ENCODE measurements at places on chromosomes 5 and 9.

DNA sequence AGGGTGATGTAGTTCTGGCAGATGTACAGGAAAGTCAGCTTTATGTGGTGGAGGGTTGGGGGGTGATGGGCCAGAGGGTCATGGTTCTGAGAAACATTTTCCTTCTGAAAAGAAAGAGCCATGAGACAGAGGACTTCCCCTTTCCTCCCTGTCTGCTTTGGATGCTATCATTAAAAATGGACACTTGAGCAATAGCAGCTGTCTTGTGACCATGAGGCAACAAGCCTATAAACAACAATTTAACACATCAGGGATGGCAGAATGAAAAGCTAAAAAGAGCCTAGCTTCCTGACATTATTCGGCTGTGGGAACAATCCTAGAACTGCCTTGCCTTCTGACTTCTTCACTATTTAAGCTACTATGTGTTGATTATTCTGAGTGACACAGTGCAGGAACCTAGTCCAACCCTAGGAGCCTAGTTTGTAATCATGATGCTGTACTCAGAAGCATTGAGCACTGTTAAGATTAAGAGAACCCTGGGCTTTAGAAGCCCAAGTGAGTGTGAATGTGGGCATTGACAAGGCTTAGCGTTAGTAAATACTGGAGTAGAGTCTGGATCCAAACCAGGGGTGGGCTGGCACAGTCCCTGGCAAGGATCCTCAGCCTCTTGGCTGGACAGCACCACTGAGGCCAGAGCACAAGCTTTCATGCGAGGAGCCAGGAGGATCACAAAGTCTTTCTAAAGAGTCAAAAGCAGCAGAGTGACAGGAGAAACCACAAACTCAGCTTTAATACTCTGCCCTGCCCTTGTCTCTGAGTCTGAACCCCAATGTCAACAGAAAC lies 178.5 kb upstream of the EGFLAM start:
- DNase-seq: no peak

DNA sequence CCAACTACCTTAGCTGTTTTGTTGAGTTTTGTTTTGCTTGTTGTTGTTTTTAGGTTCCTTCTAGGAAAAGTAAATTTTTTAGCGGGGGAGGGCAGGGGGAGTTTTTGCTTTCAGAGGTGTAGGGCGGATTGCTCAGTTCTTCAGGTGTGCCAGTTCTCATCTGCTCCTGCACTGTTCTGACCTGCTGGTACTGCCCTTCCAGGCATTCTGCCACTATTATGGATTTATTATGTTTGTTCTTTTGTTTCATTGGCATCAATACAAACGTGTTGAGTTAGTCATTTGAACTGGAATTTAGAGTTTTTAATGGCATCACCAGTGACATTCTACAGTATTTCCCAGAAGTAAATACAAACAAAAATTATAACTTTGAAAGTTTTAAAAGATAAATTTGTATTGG lies 26.0 kb downstream of the ERCC6L2 start:
- DNase-seq: no peak

DNA sequence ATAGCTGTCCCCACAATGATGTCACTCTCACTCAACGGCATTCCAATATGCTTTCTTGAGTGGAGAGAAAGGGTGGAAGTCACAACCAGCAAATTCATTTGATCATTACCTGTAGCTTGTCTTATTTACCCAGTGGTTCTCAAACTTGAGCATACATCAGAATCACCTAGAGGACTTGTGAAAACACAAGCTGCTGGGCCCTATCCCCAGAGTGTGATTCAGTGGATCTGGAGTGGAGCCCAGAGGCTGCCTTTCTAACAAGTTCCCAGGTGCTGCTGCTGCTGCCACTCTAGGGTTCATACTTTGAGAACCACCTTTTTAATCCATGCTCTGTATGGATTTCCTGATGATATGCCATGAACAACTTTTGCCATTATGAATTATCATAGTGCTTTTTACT lies 94.7 kb downstream of the KLHL3 start:
- no peak for DNase-seq

DNA sequence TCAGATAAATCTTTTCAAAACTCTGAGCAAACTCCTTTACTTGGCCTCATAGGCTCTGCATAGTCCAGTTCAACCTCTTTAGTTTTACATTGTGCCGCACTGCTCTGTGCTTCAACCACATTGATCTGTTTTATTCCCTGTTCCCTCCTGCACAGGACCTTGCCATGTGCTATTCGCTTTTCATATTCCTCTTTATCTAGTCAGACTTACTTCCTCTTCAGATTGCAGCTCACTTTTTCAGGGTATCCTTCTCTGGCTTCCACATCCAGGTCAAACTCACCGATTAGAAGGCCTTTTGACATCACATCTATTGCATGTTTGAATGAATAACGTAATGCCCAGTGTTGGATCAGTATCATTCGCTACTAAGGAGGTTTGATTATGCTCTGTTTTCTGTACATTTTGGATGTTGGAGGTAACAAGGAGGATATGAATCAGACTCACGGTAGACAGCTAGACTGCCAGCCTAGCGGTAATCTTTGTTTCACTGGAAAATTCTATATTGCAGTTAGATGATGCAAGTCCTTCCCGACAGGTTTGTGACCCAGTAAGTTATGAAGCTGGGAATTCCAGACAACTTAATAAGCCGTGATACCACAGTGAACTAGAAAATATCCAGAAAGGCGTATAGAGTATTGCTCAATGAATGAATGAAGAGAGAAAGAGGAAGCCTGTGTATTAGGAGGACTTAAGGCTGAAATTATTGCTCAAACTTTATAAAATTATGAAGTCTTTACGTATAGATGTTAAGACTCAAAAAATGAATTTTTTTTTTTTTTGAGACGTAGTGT lies 65.7 kb downstream of the IQGAP2 start:
- no peak for DNase-seq

- DNase-seq: no peak
These were observed 57.7 kb upstream of the MAMDC2 start for GRCh38 chr9:69985971-69986370.

GRCh38 chr9:88502552-88503034 lies 32.4 kb upstream of the NXNL2 start:
- no peak for DNase-seq

DNA sequence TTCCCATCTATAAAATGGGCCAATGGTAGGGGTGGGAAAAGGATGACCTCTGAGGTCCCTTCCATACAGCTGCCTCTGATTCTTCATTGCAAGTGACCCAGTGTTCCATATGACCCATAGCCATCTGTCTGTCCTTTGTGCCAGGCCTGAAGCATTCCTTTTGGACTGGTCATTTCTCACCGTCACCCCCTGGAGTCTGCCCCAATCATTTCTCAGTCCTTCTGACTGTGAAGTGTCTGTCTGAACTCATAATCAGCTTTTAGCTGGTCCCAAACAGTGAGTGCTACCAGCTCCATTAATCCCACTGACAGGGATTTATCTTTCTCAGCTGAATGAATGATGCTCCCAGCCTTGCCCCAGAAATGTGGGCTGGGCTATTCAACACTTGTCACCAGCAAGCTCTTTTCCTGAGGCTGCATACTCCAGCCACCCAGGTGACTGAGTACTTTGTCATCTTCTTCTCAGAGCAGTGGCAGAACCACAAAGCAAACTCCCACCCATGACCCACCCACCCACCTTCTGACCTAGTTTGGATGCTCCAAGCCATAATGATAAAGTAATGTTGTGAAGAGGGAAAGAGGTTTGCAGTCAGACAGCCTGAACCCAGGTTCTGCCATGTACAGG lies 37.4 kb downstream of the KCNIP1 start:
- DNase-seq: no peak

- DNase-seq: no peak
These were observed 21.1 kb downstream of the AQP7 start for GRCh38 chr9:33381231-33381791.

DNA sequence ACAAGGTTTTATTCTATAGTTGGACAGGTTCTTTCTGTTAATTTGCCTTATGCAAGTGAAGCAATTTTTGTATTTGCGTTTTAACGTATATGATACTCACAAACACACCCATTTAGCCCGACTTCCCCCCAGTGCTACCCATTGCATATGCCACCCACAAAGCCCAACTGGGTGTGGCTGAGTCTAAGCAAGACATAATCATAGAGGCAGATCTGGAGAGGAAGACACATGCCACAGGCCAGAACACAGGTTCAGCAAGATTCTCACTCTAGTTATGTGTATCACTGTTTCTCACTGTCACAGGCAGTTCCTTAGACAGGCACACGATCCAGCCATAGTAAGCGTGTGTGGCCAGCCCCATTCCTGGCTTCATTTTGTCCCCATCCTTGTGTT lies 29.0 kb upstream of the PUM3 start:
- no peak for DNase-seq

DNA sequence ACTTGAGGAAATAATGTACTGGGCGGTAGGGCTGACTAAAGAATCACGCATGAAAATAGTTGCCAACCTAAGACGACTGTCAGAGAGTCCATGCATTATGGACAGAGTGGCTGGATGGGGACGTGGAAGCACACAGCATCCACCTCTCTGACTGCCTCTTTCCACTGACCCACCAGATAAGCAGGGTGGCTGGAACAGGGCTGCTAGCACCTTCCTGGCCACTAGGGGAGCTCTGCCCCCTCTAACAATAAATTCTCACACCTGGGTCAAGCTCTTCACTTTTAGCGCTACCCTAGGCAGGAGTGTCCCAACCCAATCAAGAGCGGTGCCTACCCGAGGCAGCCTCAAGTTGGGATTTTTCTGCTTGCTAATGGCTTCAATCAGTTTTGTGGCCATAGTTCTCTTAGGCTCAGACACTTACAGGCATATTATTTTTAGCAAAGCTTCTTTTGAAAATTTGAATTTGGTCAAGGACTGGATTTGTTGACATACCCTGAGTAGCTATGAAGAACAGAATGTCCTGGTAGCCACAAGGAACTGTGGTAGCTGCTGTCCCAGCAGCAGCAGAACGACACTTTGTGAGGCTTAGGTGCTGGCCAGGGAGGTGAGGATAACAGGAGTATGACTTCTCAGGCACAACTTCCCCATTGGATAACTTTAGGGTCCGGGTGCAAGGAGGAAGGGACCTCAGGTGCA lies 6.9 kb upstream of the TPM2 start:
- DNase-seq: peak; percentile 27

DNA sequence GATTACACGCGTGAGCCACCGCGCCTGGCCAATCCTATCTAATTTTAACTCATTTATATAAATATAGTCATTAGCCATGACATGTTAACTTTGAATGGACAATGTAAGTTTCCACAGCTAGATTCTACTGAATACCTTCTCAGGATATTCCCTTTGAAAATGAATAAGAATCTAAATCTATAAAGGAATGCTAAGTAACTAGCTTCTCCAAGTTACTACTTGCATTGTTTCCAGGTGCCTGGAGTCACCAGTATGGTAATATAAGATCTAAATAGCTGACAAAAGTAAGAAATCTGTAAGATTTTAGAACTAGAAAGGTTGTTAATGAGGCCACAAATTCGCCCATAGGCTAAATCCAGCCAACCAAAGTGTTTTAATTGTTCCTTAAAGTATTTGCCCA lies 189.1 kb upstream of the SLC12A2 start:
- no peak for DNase-seq

DNA sequence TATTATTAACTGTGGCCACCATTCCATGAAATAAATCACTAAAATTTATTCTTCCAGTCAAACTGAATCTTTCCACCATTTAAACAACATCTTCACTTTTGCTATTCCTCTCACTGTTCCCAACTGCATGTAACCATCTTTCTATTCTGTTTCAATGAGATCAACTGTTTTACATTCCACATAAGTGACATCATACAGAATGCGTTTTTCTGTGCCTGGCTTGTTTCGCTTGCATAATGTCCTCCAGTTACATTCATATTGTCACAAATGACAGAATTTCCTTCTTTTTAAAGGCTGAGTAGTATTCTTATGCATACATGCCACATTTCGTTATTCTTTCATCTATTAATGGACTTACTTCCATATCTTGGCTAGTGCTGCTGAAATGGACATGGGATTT lies 738.2 kb downstream of the SEMA5A start:
- DNase-seq: no peak

GRCh38 chr9:128077847-128078503 lies 9.9 kb downstream of the SLC25A25 start:
- no peak for DNase-seq

DNA sequence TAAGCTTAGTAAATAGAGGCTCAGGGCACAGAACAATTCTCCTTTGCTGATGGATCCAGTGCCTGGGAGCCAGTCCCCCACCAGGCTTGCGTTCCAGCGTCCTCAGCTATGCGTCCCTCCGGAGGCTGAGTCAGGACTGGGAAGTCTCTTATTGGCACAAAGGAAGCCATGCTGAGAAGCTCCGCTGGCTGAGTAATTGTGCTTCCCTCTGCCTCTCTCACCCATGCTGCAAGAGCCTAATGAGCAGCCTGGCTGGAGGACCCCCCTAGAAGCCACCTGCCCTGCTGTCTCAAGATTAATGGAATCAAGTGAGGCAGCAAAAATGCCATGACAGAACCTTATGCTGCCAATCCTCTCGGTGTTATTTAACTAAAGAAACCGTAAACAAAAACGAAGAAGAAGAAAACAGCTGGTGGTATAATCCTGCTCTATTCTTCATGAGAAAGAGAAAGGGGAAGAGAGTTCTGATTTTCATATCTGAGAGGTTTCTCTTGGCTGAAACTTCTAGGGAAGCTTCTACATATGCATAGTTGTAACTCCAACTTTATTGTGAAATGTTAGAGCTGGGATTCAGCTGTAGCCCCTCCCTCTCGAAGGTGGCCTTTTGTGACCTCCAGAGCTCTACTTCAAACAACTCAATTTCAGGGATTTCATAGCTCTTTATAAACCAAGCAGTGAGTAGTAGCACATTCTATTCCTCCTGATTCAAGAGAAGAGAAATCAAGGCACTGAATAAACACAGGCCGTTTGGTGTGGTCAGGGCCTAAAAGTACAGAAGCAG lies 185.4 kb upstream of the SEMA6A start:
- no peak for DNase-seq

GRCh38 chr9:128323791-128324190 lies 1.2 kb downstream of the COQ4 start:
- DNase-seq: no peak

DNA sequence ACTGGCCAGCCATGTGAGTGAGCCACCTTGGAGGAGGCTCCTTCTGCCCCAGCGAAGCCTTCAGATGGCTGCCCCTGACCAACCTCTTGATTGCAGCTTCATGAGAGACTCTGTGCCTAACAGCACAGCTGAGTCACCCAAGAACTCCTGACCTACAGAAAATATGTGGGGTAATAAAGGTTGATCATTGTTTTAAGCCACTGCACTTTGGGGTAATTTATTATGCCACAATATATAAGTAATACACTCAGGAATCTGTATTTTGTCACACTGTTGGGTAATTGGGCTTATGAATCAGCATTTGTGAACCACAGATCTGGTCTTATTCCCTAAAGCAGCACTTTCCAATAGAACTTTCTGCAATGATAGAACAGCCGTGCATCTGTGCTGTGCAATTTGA lies 24.4 kb upstream of the VDAC1 start:
- DNase-seq: no peak
